Thoracic aorta (tissue), 2 donors: ENCODE measurements at places on chromosomes 16 and 17. TPM values are rescaled to one million over a fixed set of nuclear protein-coding genes. Genes with fewer than 3 reads are reported as not detected.

DNA sequence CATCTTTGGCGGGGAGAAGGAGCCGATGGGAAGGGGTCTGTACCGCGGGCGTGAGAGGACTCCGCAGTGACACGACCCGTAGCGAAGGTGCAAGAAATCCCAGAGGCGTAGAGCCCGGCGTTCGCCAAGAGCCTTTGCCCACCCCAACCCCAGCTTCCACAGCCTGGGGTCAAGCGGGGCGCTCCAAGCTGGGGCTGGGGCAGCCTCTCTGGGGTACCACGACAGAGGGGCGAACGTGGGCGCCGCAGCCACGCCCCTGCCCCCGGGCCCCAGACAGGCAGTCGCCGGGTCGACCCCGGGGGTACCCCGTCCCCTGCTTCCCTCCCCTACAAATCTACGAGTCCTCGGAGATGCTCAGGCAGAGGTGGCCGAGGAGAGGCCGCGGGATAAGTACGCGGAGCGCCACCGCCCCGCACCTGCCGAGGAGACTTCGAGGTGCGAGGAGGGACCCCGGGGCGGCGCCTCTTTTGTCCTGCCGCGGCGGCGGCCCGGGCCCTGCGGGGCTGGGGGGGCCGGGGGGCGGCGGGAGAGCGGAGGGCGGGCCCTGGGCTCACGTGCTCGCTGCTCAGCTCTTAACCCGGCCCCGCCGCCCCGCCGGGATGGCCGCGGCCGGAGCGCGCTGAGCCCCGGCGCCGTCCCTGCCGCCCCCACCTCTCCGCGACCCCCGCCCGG lies at the start of gene ADAM11:
TSS of gene ADAM11 (plus strand) at position 575 of the 672 bp plus-strand sequence. CDS start 212 bp downstream, outside the sequence.
- H3K27ac ChIP-seq, result no peak within 1 kb of the TSS
- H3K4me1 ChIP-seq, result peaks cover 11% of the 10 kb centered on the region
- no peaks in the 10 kb centered on the region for H3K36me3 ChIP-seq
- H3K4me3 ChIP-seq, result peak within 1 kb of the TSS; percentile 70
- H3K27me3 ChIP-seq, result no peaks in the 10 kb centered on the region

GRCh38 chr16:58448890-58449289 lies 51.1 kb upstream of the NDRG4 start:
- H3K36me3 ChIP-seq, result no peaks in the 10 kb centered on the region
- H3K27me3 ChIP-seq, result no peaks in the 10 kb centered on the region
- no peak overlapping the region for H3K4me3 ChIP-seq

The EMC6 gene
- total RNA-seq, result 10.8 TPM

GRCh38 chr17:36705874-36706731 lies 104.7 kb downstream of the MRM1 start:
- no peak overlapping the region for H3K27ac ChIP-seq
- no peaks in the 10 kb centered on the region for H3K36me3 ChIP-seq
- DNase-seq, result no peak

DNA sequence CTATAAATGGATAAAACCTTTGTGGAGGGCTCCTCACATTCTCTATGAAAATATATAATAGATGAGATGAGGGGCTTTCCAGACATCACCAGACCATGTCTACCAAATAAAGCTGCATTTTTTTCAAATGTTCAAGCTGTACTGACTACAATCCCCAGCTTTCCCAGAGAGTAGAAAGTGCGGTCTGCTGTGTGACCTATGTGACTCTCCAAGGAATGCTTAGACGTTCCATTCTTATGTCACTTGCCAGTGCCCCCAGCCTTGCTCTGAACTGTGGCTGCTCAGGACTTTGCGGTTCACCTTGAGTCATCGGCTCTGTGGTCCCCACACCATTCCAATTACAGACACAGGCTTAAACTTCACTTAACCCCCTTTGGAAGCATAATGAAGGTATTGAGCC lies 47.8 kb upstream of the SCNN1B start:
- H3K4me3 ChIP-seq, result no peak overlapping the region
- no peak for DNase-seq
- H3K27ac ChIP-seq, result no peak overlapping the region
- no peaks in the 10 kb centered on the region for H3K27me3 ChIP-seq

The FOXF1 gene
- 4.1 TPM for total RNA-seq

- DNase-seq, result no peak
- no peaks in the 10 kb centered on the region for H3K4me1 ChIP-seq
- peaks cover 20% of the 10 kb centered on the region for H3K36me3 ChIP-seq
- H3K4me3 ChIP-seq, result no peak overlapping the region
- H3K27ac ChIP-seq, result no peak overlapping the region
Measured at GRCh38 chr16:89131783-89132182, 38.1 kb downstream of the ACSF3 start.

- peak overlapping the region; percentile 84 for H3K4me3 ChIP-seq
- H3K27ac ChIP-seq, result peak overlapping the region; percentile 96
- H3K36me3 ChIP-seq, result peaks cover 5% of the 10 kb centered on the region
- H3K27me3 ChIP-seq, result no peaks in the 10 kb centered on the region
Measured at GRCh38 chr16:67967958-67968399, 458 bp downstream of the SLC12A4 start.

DNA sequence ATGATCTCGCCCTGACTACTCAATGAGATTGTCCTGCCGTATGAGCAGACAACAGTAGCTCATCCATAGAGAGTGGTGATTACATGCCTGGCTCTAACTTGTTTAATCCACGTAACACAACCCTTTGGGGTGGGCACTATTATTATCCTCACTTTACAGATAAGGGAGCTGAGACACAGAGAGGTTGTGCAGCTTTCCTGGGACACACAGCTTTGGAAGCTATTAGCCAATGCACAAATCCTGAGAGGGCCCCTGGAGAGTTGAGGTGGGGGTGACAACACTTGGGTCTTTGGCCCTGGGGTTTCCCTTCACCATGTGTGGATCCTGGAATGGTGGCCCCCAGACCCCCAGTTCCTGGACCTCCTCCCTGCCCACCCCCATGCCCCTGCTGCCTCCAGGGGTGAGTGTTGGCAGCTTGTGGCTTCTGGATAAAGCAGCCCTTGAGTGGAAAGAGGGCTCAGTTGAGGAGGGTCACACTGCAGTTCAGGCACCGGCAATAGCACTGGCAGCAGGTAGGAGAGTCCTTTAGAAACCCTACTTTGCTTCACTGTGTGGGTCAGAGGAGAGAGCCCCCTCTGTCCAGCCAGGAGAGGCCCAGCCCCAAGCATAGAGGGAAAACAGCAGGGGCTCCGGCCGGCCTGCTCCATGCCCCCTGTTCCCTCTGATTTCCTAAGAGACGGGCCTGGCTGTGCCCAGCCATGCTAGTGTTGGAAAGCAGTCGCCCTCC lies 230.7 kb downstream of the KATNIP start:
- no peaks in the 10 kb centered on the region for H3K27me3 ChIP-seq
- no peak for DNase-seq
- H3K4me3 ChIP-seq, result no peak overlapping the region
- no peak overlapping the region for H3K27ac ChIP-seq
- H3K36me3 ChIP-seq, result no peaks in the 10 kb centered on the region
- peaks cover 11% of the 10 kb centered on the region for H3K4me1 ChIP-seq

The KCNH6 gene
- total RNA-seq, result not detected

DNA sequence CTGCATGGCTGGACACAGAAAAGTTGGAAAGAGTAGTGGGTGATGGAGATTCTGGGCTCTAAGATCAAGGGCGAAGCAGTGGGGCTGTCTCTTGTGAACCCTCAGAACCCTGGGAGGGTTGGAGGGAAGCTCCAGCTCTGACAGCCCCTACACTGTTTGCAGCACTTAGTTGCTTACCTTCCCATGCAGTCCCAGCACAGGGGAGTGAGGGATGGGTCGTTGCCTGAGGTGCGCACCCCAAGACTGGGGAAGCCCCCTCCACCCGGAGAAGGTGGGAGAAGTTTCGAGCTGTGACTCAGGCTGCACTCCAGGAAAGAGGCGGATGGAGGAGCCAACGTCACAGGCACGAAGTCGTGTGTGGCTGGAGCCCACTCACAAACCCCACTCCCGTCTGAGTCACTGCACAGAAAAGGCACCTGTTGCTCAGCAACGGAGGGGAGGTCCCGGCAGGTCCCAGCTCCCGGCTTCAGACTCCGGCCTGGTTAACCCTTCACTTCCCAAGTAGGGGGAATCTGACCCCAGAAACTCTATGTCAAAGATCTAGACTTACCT lies 60.1 kb downstream of the AIPL1 start:
- DNase-seq, result no peak
- no peaks in the 10 kb centered on the region for H3K4me1 ChIP-seq
- H3K36me3 ChIP-seq, result no peaks in the 10 kb centered on the region
- no peak overlapping the region for H3K27ac ChIP-seq
- no peak overlapping the region for H3K4me3 ChIP-seq

The WNK4 gene
- total RNA-seq, result not detected

GRCh38 chr16:75322740-75323139 lies 71.3 kb upstream of the BCAR1 start:
- H3K4me3 ChIP-seq, result no peak overlapping the region
- peaks cover 17% of the 10 kb centered on the region for H3K4me1 ChIP-seq
- no peaks in the 10 kb centered on the region for H3K27me3 ChIP-seq
- no peaks in the 10 kb centered on the region for H3K36me3 ChIP-seq
- no peak overlapping the region for H3K27ac ChIP-seq

The ST6GALNAC2 gene
- 1.8 TPM for total RNA-seq

GRCh38 chr17:72525225-72526015 lies 404.6 kb downstream of the SOX9 start:
- no peaks in the 10 kb centered on the region for H3K36me3 ChIP-seq
- H3K27me3 ChIP-seq, result no peaks in the 10 kb centered on the region
- peaks cover 10% of the 10 kb centered on the region for H3K4me1 ChIP-seq

DNA sequence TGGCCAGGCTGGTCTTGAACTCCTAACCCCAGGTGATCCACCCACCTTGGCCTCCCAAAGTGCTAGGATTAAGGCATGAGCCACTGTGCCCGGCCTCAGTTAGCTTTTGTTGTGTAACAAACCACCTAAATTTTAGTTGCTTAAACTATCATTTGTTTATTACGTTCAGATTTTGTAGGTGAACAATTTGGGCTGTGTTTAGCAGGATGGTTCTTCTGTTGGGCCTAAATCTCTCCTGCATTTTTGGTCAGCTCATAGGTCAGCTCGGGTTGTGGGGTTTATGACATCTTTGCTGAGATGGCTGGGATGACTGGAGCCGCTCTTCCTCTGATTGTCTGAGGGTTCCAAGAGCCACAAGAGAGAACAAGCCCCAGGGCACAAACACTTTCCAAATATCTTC lies 21.1 kb upstream of the NLRP1 start:
- H3K4me1 ChIP-seq, result no peaks in the 10 kb centered on the region
- no peak overlapping the region for H3K4me3 ChIP-seq
- H3K27ac ChIP-seq, result no peak overlapping the region
- no peak for DNase-seq
- H3K36me3 ChIP-seq, result no peaks in the 10 kb centered on the region

DNA sequence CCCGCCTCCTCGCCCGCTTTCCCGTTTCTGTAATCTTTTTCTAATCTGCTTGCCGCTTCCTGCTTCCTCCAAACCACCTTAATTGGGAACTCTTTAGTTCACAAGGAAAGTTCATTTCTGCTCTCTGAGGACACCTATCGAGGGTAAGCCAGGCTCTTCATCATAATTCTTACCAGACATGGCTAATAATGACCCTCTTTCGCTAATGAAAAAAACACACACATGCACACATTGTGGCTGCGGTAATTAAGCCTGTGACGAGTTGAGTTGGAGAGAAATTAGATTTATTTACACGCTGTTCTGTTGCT lies 100.6 kb downstream of the ZNF423 start:
- H3K36me3 ChIP-seq, result no peaks in the 10 kb centered on the region
- peak overlapping the region; percentile 76 for H3K4me3 ChIP-seq
- H3K27ac ChIP-seq, result no peak overlapping the region

DNA sequence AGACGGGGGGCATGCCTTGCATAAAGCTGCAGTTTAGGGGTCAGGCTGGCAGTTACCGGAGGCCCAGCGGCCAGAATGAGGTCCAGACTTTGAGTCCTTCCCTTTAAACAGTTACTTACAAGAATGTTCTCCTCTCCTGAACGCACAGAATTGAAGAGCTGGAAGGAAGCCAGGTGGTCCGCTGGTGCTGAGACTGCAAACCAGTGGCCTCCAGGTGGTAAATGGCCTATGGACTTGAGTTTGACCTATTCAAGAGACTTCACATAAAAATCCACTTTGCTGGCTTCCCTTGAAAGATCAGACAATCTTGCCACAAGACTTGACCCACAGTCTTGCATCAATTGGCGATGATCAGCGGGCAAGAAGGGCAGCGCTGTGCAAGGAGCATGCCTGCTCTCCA lies 14.7 kb upstream of the SEZ6 start:
- no peak for DNase-seq
- H3K27me3 ChIP-seq, result no peaks in the 10 kb centered on the region
- no peak overlapping the region for H3K27ac ChIP-seq
- H3K36me3 ChIP-seq, result no peaks in the 10 kb centered on the region
- peaks cover 4% of the 10 kb centered on the region for H3K4me1 ChIP-seq

GRCh38 chr17:69018022-69018615 lies 42.6 kb downstream of the ABCA9 start:
- H3K27ac ChIP-seq, result no peak overlapping the region
- H3K4me3 ChIP-seq, result no peak overlapping the region
- H3K4me1 ChIP-seq, result no peaks in the 10 kb centered on the region
- H3K36me3 ChIP-seq, result no peaks in the 10 kb centered on the region
- no peak for DNase-seq

- H3K36me3 ChIP-seq, result no peaks in the 10 kb centered on the region
- H3K27ac ChIP-seq, result peak overlapping the region; percentile 47
- H3K4me3 ChIP-seq, result peak overlapping the region; percentile 97
- H3K4me1 ChIP-seq, result no peaks in the 10 kb centered on the region
Measured at GRCh38 chr17:78779850-78780249, 2.2 kb downstream of the CYTH1 start.

DNA sequence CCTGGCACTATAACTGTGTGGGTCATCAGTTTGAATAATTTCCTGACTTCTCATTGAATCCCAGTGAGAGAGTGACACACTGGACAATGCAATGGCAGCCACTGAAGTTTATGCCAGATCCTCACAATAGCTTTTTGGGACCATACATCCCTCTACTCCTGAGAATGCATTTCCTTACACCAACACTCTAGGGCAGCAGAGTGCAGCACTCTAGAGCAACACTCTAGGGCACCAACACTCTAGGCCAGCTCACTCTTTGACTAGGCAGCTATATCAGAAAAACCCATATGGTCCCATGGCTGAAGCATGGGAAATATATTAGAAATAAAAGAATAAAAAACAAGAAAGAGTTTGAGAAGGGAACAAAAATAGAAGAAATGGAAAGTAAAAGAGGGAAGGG lies 309.2 kb downstream of the MAP2K6 start:
- H3K27me3 ChIP-seq, result no peaks in the 10 kb centered on the region
- no peaks in the 10 kb centered on the region for H3K36me3 ChIP-seq
- H3K4me1 ChIP-seq, result no peaks in the 10 kb centered on the region
- H3K4me3 ChIP-seq, result no peak overlapping the region
- H3K27ac ChIP-seq, result no peak overlapping the region

- H3K27ac ChIP-seq, result no peak overlapping the region
- no peaks in the 10 kb centered on the region for H3K27me3 ChIP-seq
- H3K4me1 ChIP-seq, result no peaks in the 10 kb centered on the region
- H3K4me3 ChIP-seq, result no peak overlapping the region
- DNase-seq, result no peak
Measured at GRCh38 chr17:49108318-49108717, 24.3 kb upstream of the B4GALNT2 start.

The ACOX1 gene
- total RNA-seq, result 22.5 TPM

The ARL17B gene
- 21.4 TPM for total RNA-seq

The IL34 gene
- 55.6 TPM for total RNA-seq
